ENCODE measurements at places on chromosomes 16 and 17.

DNA sequence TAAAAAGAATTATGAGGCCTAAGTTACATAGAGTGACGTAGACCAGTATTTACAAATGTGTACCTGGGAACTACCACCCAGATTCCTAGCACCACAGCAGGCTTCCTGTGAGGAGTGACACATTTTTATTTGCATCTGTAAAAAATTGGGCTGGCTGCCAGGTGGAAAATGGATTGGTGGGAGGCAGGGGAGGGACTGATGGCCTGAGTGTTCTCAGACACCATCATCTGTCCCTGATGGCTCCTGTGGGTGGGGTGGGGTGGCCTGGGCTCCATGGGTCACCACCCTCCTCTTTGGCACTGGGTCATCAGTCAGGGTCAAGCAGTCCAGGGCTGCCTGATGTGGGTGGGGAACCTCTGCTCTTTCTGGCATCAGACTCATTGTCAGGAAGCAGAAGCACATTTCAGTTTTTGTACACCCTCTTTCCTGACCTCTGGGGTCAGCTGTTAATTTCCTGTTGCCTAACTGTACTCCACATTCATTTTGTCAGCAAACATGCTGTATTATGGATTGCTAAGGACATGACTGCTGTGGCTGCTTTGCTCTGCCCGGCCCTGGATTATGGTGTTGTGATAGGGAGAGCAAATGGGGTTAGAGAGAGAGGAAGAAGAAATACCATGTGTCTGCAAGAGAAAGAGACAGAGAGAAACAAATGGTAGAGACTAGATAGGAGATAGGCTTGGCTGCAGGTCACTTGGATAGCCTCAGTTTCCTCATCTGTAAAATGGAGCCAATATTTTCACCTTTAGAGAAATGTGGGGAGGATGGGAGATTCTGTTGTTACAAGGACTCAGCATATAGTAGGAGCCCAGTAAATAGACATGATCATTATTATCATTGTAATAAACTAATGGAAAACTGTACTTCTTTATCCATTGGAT lies 11.6 kb upstream of the MFAP4 start:
- DNase-seq, result peak; percentile 42

DNA sequence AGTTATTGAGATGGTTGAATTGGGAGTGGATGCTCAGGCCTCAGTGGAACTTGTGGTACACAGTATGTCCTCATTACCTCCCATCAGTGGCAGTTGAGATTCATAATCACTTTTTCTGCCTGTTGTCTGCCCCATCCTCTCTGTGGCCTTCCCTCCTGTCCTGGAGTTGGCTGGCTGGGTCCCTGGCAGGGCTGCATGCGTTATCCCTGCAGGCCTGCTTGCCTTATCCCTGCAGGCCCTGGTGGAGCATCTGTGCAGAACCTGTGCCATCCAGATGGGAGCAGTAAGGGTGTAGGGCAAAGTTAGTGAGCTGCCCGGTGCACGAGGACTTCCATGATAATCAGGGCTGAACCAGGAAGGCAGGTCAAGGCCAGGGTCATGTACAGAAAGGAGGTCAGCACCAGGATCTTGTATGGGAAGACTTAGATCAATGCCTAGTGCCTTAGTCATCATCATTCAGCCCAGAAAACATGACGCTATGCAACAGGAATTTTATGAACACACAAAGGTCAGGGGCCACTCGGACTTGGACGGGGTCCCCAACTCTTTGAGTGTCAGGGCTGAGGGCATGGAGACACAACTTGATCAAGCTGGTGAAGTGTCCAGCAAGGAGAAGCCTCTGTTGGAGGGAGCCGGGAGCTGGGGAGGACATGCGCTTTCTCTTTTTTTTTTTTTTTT lies 47.2 kb downstream of the ABCC1 start:
- peak; percentile 93 for DNase-seq

GRCh38 chr17:13919818-13920217 lies 149.5 kb upstream of the COX10 start:
- DNase-seq, result no peak

DNA sequence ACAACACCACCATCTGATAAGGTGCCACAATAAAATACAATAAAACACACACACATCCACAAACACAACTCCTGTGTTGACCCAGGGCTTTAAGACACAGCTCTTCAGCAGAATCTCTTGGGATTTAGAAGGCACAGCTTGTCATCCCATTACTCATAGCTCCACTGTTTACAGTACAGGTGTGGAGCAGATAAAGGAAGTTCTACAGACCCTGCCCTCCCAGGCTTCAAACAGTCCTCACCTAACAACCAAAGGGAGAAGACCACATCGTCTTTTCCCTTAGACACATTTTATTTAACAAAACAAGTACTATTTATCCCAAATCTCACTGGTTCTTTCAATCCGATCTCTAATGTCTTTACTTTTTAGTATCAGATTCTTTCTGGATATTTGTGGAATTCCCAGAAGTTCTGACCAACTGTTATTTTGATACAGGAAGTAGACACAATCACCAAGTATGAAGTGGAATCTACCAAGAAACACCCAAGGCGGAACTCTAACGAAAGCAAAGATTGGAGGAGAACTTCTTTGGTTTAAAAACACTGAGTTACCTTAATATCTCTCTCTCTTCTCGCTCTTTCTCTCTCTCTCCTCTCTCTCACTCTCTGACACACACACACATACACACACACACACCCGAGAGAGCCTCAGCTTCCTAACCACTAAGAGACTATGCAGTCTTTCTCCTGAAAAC lies 46.1 kb downstream of the CYTH1 start:
- no peak for DNase-seq

- DNase-seq, result no peak
Measured at GRCh38 chr16:57729182-57729484, 6.4 kb upstream of the KATNB1 start.

GRCh38 chr16:29790949-29791844 lies 646 bp downstream of the KIF22 start:
- DNase-seq, result no peak

GRCh38 chr17:64326420-64327054 lies 63.5 kb upstream of the TEX2 start:
- DNase-seq, result peak; percentile 99

GRCh38 chr17:81117672-81118198 lies 47.6 kb upstream of the PVALEF start:
- DNase-seq, result no peak

GRCh38 chr16:30620169-30620568 lies 10.0 kb upstream of the ZNF689 start:
- no peak for DNase-seq

DNA sequence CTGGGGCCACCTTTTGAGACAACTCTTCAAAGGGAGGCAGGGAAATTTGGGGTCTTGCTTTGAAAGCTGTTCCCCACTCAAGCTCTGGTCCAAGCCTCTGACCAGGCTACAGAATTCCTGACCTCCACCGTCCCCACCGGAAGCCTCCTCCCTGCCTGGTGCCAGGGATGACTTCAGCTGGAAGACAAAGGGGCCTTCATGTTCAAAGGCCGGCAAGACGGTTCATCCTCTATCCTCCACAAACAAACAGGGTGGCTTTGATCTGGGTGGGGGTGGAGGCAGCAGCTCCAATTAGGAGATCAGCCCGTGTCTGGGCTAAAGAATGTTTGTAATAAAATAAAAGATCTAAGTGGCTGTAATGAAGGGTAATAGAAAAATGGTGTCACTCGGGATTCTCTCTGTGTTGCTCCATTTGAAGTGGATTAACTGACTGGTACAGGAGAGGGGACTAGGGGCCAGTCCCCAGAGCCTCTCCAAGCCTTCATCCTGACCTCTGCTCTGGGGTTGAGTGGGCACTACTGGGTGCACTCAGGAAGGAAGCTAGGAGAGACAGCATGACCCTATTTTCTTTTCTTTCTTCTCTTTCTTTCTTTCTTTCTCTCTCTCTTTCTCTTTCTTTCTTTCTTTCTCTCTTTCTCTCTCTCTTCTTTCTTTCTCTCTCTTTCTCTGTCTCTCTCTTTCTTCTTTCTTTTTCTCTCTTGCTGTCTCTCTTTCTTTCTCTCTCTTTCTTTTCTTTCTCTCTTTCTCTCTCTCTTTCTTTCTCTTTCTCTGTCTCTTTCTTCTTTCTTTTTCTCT lies 27.5 kb upstream of the NKD1 start:
- DNase-seq, result no peak

GRCh38 chr17:47324224-47325020 lies 667 bp downstream of the EFCAB13 start:
- peak; percentile 15 for DNase-seq

DNA sequence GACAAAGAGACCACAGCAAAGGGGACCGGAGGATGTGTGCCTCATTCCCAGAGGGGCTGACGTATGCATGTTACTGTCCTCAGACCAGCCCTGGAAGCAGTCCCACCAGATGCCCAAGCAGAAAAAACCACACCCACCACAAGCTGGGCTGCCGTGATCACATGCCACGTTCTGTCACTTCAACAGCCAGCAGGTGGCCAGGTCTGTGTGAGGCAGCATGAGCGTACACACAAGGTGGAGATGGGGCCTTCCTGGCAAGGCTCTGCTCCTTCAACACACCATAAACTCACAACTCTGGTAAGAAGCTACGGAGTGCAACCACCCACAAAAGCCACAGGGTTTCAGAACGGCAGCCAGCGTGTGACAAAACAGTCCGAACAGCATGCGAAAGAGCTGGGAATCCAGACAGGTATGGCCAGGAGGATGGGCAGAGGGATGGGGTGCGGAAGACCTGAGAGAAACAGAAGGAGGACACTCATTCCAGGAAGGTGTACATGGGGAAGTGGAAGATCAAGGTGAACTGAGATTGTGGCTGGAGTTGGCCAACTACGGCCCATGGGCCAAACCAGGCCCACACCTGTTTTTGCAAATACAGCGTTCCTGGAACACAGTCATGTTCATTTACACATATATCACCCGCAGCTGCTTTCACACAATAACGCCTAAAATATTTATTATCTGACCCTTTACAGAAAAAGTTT lies 27.9 kb downstream of the MBTPS1 start:
- DNase-seq, result no peak

- DNase-seq, result no peak
Measured at GRCh38 chr17:7755095-7755890, 37.7 kb downstream of the DNAH2 start.

Data from fibroblast of gingiva (primary cell).